ENCODE measurements at places on chromosomes 7 and 10.

- DNase-seq, result no peak
These were observed 27.5 kb upstream of the SMC3 start for GRCh38 chr10:110540031-110540430.

GRCh38 chr7:75631711-75632110 is 107.0 kb downstream of the HIP1 start:
- no peak for DNase-seq

DNA sequence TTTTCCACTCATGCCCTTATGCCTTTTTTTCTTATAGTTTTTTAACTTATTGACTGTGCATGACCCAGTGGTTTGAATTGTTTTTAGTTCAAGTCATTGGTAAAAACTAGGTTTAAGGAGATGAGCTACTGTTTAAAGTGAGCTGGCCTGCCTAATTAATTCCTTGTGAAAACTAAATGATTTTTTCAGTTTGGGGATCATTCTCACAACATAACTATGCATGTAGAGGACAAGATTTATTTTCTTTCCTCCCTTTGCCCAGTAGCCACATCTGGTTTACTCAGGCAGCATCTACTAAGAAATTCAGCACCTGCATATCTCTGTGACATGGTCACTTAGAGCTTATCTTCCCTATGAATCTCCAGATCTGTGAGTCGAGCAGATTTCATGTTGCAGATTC is 1.7 kb downstream of the ADO start:
- no peak for DNase-seq

GRCh38 chr7:118153551-118154177 is 30.3 kb upstream of the LSM8 start:
- peak; percentile 57 for DNase-seq

GRCh38 chr7:32216759-32217158 is 146.6 kb upstream of the PDE1C start:
- no peak for DNase-seq

- DNase-seq, result no peak
These were observed 15.4 kb upstream of the GIMAP8 start for GRCh38 chr7:150435047-150435389.

DNA sequence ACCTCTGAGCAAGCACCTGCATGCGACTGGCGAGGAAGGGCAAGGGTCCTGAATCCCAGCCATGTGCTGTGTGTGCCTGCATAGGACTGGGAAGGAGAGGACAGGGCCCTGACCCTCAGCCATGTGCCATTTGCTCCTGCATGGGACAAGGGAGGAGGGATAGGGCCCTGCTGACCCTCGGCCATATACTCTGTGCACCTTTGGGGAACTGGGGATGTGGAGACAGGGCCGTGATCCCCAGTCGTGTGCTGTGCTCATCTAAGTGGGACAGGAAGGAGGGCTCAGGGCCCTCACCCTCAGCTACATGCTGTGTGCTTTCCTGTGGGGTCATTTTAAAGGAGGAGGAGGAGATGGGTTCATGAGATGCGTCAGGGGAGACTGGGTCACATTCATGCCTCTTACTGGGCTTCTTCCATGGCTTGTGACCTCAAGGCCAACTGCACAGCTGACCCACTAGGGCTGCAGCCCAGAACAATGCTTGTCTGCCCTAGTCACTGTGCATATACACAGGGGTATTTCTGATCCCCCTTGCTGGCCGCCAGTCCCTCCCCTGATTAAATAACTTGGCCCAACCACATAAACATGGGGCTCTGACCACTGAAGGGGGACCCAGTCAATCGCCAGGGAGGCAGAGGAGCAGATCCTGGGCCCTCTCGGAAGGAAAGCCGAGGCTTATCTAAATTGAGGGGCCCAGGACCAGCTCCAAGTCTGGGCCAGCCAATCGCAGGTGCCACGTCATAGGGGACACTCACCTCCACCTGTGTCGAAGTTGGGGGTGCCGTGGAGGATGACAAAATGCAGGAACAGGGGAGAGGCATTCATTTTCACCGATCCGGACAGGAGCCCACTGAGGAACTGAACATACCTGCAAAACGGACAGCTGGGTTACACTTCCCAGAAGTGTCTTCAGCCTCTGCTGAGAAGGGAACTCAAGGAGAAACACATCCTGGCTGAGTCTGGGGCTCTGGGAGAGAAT is 167.3 kb downstream of the TNS3 start:
- no peak for DNase-seq

GRCh38 chr7:34840176-34840785 is 182.3 kb downstream of the NPSR1 start:
- DNase-seq, result no peak

DNA sequence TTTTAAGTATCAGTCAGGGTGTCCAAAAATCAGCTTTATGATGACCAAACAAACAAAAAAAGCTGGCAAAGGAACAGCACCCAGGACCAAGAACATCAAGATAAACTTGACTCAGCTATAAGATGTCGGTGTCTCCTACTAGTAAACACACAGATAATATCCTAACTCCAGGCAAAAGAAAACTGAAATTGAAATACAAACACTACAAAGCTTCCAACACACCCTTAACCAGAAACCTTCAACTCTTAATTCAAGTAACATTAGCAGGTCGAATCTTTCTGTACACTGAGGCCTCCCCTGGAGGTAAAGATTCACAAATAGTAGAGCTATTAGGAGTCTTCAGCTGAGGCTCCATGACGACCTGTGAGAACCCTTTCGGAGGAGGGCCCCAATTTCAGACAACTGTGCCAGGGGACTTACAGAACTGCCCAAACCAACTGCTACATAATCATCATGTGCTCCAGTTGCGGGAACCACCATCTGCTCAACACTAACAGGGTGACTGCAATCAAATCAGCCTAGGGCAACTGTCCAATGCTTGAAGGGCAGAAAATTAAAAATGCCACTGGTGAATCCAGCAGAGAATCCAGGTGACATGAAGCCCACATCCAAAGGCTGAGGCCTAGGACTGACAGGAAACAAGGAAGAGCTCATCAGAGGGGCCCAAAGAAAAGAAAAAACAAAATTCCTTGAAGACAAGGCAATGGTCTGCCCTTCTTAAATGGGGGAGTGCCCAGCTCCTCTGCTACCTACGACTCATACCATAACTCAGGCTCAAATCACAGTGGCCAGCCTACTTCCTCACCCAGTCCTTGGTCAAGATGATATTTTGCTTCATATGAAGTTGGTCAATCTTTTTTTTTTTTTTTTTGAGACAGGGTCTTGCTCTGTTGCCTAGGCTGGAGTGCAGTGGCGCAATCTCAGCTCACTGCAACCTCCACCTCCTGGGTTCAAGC is 20.0 kb downstream of the XPNPEP1 start:
- DNase-seq, result peak; percentile 57

GRCh38 chr7:3482147-3482921 is 181.3 kb downstream of the SDK1 start:
- DNase-seq, result peak; percentile 83

GRCh38 chr10:132545659-132546367 is 8.2 kb downstream of the INPP5A start:
- DNase-seq, result no peak

DNA sequence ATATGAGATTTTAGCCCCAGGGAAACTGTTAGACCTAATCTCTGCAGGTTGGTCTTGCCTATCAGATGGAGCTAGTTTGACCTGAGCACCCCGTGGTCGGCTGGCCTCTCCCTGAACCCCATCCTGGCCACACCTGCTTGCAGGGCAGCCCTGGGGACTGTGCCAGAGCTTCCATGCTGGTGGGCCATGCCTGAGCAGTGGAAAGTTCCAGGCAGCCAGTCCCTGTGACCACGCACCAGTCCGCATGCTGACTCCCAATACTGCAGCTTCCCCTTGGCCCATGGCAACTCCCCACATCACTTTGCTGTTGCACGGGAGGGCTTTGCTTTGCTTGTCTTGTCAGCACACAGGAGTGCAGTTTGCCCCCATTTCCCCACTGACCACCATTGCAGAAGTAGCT is 427.8 kb upstream of the SEMA3D start:
- DNase-seq, result no peak

GRCh38 chr10:3692387-3692999 is 92.5 kb downstream of the KLF6 start:
- DNase-seq, result no peak

- peak; percentile 34 for DNase-seq
These were observed 77.6 kb upstream of the ZMIZ1 start for GRCh38 chr10:78991187-78991586.

- no peak for DNase-seq
These were observed 10.9 kb upstream of the SNX8 start for GRCh38 chr7:2325162-2325561.

- no peak for DNase-seq
These were observed 194.3 kb downstream of the CYP26A1 start for GRCh38 chr10:93268021-93268420.

DNA sequence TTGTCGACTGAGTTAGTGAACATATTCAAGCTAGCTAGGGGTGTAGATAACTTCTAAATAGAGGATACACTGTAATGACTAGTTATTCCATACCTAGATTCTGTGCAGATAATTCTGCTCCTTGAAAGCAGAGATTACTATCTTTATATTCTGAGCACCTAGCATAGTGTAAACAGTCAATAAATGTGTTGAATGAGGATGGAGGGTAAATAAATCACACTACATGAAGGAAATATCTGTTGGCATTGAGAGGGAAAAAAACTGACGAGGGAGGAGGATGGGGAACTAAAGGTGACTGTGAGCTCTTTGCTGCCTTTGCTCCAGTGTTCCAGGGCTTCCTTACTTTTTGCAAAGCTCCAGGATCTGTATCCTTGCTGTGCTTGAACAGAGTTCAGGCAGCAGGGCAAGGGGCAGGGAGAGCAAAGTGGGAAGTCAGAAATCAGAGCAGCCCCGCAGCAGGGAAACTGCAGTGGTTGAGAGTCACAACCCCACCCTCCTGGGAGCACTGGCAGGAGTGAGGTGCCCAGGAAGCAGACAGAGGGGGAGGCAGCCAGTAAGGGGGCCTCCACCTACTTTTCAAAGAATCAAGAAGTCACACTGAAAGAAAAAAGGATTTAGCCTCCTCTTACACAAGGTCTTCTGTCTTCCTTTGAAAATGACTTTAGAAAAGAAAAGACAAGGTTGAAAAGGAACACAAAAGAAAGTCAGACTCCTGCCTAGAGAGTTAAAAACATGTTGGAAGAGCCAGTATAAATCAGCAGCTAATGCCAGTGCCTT is 71.8 kb upstream of the LRRN3 start:
- DNase-seq, result peak; percentile 60

- no peak for DNase-seq
These were observed 80.3 kb downstream of the FOXL3 start for GRCh38 chr7:370259-370625.

Measured in NCI-H69 (cell line).